ENCODE measurements at places on chromosomes 4 and X. TPM values are rescaled to one million over a fixed set of nuclear protein-coding genes. Genes with fewer than 3 reads are reported as not detected.

The YY2 gene
- total RNA-seq: 13.7 TPM

The PDLIM3 gene
- total RNA-seq: 139 TPM

The CYSLTR1 gene
- total RNA-seq: 1.5 TPM

The ANKRD37 gene
- total RNA-seq: 19.0 TPM

All from prostate gland (tissue), 2 donors.